Esophagus mucosa (tissue), 1 donor: ENCODE measurements at places on chromosomes 6 and 20. TPM values are rescaled to one million over a fixed set of nuclear protein-coding genes. Genes with fewer than 3 reads are reported as not detected.
A peak's percentile ranks its signal among the peaks of the same experiment; 100 is the strongest.

Gene SCGN
- total RNA-seq = not detected

GRCh38 chr6:39113788-39114187 lies 1.2 kb downstream of the SAYSD1 start:
- no peak for ATAC-seq

DNA sequence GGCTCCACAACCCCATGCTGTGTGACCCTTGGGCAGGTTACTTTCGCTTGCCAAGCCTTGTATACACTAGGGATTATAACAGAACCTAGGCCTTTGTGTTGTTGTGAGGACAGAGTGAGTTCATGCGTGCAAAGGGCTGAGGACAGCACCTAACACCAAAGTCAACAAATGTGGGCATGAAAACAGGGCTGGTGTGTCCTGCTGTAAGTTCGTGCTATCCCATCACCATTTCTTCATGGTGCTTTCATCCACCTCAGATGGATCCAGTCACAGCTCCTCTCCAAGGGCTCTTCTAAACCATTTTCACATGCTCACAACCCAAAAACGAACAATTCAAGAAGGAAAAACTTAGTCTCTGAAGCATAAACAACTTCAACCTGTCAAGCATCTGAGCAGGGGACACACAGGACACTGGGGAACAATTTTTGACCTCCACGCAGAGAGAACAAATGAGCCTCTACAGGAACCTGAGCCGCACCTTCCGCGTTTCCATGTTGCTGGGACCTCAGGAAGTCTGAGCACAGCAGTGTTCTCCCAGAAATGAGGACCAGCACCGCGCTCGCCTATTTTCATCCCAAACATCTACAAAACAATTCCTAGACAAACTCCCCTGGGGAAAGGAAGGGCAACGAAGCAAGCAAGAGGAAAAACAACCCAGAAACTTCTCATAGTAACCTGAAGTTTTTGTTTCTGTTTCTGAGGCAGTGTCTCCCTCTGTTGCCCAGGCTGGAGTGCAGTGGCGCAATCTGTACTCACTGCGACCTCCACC lies 3.1 kb downstream of the LRP11 start:
- ATAC-seq = no peak

- ATAC-seq = peak; percentile 1
Measured at GRCh38 chr6:4774715-4775493, 1.3 kb upstream of the CDYL start.

GRCh38 chr6:158853072-158853879 lies 34.1 kb upstream of the EZR start:
- ATAC-seq = peak; percentile 92
